ENCODE measurements at places on chromosomes 12 and 14.
A peak's percentile ranks its signal among the peaks of the same experiment; 100 is the strongest.

DNA sequence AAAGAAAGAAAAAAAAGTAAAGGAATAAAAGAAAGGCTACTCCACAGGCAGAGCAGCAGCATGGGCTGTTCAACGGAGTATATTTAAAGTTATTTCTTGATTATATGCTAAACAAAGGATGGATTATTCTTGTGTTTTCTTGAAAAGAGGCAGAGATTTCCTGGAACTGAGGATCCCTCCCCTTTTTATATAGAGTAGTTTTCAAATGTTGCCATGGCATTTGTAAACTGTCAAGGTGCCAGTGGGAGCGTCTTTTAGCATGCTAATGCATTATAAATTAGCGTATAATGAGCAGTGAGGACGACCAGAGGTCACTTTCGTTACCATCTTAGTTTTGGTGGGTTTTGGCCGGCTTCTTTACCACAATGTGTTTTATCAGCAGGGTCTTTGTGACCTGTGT lies 383.0 kb downstream of the PCNX1 start:
- DNase-seq, result no peak

DNA sequence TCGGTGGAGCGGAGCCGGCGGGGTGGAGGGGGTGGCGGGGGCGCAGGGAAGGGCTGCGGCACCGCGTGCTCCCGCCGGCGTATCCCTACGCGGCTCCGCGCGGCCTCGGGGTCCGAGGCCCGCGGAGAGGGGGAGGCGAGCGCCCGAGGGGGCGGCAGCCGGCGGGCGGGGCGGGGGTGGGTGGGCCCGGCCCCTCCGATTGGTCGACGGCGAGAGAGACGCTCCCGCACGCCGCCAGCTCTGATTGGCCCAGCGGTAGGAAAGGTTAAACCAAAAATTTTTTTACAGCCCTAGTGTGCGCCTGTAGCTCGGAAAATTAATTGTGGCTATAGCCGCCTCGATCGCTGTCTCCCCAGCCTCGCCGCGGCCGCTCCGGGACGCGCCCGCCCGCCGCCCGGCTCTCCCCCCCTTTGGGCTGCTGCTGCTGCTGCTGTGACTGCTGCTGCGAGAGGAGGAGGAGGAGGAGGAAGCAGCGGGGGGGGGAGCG lies at the start of gene FOXG1:
TSS of gene FOXG1 (plus strand) at position 319 of the 487 bp plus-strand sequence. CDS start 493 bp downstream, outside the sequence.
- no peak for DNase-seq

GRCh38 chr12:105622846-105623736 lies 292.6 kb downstream of the C12orf75 start:
- no peak for DNase-seq

- peak; percentile 2 for DNase-seq
These were observed 476.5 kb downstream of the FOXG1 start for GRCh38 chr14:29242755-29243754.

- DNase-seq, result peak; percentile 71
These were observed 26.4 kb downstream of the TESPA1 start for GRCh38 chr12:54958048-54958658.

DNA sequence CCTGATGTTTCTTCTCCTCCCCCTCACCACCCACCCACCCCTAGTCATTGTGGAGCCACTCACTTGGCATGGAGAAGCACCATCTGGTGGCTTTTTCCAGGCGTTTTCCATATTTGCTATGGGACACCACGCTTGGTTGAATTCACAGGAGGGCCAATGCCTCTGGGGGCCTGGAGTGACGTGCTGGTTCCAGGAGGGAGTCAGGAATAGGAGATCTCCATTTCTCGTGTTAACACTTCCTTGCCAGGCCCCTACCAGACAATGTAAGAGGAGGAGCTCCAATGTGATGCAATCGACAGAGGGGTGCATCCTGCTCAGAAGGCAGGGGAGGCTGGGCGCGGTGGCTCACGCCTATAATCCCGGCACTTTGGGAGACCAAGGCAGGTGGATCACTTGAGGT lies 21.6 kb upstream of the TESC start:
- DNase-seq, result no peak

GRCh38 chr12:30548203-30548602 lies 147.5 kb downstream of the IPO8 start:
- no peak for DNase-seq

DNA sequence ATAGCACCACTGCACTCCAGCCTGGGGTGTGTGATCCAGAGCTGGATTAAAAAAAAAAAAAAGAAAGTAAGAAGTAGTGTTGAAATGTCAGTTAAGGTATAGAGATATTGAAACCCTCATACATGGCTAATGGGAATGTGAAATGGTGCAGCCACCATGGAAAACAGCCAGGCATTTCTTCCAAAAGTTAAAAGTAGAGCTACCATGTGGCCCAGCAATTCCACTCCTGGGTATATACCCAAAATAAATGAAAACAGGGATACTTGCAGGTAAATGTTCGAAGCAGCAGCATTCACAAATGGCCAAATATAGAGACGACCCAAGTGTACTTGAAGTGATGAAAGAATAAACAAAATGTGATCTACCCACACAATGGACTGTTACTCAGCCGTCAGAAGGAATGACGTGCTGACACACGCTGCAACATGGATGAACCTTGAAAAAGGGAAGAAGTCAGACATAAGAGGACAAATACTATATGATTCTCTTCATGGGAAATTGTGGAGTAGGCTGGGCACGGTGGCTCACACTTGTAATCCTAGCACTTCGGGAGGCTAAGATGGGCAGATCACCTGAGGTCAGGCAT lies 15.2 kb downstream of the IL31 start:
- peak; percentile 4 for DNase-seq

DNA sequence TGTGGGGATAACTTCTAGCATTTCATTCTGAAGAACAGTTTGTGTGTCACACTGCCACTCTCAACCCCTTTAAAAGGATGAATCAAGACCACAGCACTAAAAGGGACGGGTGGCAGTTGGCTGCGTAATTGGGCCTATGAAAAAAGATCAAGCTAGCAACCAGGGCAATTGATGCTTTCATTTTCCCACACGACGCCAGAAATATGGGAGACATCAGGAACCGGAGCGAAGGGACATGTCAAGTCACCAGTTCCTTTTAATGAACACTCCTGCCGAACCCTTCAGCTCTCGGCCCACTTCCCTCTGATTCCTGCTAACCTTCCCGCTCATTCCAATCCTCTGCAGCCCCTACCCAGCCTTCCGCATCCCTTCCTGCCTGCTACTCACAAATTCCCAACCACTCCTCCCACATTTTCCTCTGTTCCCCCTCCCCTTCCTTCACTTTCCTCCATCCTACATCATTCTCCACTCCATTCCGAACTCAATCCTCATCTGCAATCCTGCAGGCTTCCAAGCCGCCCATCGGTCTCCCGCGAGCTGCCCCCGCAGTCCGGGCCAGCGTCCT lies 753 bp downstream of the CSRNP2 start:
- DNase-seq, result peak; percentile 31

GRCh38 chr12:40903040-40903439 lies 210.8 kb downstream of the CNTN1 start:
- DNase-seq, result no peak

DNA sequence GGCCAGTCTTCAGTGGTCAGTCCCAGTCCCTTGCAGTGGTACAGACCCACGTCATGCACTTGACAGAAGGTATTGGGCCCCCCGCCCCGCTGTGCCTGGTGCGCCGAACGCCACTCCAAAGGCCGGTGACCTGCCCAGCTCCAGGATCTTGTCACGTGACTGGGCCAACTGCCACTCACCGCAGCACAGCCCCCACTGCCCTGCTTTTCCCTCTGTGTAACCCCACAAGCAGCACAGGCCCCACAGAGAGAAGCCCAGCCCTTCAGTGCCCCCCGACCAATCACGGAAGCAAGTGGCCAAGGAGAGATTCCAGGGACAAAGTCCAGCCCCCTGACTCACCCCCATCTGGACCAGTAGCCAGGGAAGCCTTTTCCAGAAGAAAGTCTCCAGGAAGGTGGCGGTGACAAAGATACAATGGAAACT lies 498 bp downstream of the GPR132 start:
- no peak for DNase-seq

- no peak for DNase-seq
These were observed 90.3 kb downstream of the PELI2 start for GRCh38 chr14:56208520-56208919.

DNA sequence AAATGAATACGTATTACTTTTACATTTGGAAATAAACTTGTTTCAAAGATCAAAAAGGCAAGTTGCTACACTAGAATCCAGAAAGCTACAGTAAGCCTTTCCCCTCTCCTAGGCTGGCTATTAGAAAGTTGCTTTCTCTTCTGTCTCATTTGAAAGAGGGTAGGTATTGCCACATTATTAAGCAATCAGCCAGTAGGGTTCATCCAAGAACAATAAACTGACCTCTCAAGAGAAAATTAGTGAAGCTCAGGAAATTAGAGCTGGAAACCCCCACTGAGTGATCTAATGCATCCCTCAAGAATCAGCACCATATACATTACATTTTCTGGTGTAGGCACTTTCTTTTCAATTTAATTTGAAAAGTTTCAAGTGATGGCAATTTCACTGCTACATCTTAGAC lies 4.5 kb upstream of the TMEM233 start:
- DNase-seq, result peak; percentile 69

GRCh38 chr14:34426313-34427295 lies 35.4 kb downstream of the SPTSSA start:
- DNase-seq, result no peak

DNA sequence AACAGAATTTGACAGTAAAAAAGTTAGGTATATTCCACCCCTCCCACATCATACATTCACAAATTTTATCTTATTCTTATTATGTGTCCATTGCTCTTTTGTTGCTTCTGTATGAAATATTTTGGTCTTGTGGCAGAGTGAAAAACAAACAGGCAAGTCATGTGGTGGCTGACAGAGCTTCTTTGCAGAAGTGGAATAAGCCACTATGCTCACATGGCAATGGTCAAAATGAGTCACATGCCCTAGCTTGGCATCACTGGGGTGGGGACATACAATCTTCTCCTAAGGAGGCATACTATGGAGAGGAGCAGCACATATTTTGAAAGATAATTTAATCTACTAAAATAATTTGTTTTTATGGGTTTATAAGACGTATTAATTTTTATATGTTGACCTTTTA lies 27.7 kb upstream of the CMA1 start:
- no peak for DNase-seq

- no peak for DNase-seq
These were observed 33.0 kb downstream of the IQSEC3 start for GRCh38 chr12:99605-100004.

DNA sequence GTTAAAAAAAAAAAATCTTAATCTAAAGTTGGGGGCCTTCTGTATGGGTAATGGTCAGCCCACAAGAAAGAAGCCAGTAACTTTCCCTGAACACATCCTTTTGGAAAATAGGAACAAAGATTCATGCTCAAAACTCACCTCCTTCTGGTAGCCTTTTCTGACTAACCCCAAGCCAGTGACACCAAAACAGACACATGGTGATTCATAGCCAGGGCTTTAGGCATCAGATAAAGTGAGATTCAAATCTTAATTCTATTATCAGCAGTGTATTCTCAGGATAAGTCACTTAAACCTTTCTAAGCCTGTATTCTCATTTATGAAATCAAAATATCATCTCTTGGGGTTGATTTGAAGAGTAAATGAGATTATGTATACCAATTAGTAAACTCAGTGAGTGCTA lies 4.9 kb downstream of the ATP5MC2 start:
- DNase-seq, result no peak

DNA sequence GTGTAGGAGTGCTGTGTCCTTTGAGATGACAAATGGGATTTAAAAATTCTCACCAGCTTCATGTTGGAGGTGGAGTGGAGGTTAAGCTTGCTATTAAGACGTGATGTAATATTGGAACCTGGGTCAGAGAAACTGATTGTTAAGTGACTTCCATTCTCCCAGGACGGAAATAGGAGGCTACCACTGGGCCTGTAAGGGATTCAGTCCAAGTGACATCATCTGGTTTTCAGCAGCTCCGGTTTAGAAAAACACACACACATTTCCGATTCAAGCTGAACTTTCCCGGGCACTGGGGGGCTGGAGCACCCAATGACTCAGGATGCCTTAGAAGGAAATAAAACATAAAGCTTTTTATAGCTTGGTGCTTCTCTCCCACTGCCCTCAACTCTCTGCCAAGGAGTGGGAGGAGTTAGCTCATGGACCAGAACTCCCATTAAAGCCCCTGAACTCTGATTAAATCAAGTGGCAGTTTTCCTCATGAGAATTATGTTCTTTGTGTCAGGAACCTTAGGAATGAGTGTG lies 12.4 kb downstream of the CALM1 start:
- peak; percentile 77 for DNase-seq

- no peak for DNase-seq
These were observed 124.0 kb downstream of the NTS start for GRCh38 chr12:85998074-85998473.

DNA sequence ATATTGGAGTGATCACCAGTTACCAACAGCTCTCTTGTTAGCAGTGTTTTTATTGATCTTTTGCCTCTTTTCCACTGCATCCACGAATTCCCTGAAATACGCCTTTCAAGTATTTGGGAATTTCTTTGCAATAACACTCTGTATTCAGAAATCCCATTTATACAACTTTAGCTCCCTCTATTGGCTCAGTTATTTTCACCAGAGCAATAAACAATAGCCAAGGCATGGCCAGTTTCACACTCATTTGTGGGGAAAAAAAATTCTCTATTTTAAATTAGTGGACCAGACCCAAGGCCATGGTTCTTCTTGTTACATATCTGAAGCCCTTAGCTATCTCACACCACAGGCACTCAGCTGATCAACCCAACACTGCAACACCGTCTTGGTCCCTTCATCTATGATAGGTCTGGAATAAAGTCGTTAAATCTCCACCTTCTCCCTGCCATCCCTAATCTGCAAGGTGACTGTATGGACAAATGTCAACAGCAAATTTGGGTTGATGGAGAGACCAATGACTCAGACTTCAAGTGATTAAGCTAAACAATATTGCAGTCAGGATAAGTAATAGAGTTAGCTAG lies 92.4 kb upstream of the TMEM260 start:
- DNase-seq, result peak; percentile 26

GRCh38 chr14:89827265-89827664 lies 127.3 kb downstream of the EFCAB11 start:
- DNase-seq, result no peak

GRCh38 chr12:130783110-130783715 lies 55.8 kb downstream of the STX2 start:
- DNase-seq, result no peak

DNA sequence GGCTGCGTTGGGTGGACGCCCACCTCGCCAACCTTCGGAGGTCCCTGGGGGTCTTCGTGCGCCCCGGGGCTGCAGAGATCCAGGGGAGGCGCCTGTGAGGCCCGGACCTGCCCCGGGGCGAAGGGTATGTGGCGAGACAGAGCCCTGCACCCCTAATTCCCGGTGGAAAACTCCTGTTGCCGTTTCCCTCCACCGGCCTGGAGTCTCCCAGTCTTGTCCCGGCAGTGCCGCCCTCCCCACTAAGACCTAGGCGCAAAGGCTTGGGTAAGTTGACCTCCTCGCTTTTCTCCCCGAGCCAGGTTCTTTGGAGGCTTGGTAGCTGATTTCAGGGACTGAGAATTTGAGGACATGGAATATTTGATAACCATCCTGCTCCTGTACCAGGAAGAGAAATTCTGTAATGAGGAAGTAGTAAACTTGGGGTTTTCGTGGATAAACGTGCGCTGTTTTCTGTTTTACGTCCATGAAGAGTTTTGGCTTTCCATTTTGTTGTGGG lies 530 bp downstream of the APAF1 start:
- peak; percentile 41 for DNase-seq

- no peak for DNase-seq
These were observed 31.7 kb upstream of the SLC38A2 start for GRCh38 chr12:46404225-46404631.
